Panc1 (cell line): ENCODE measurements at places on chromosomes 16 and 17. TPM values are rescaled to one million over a fixed set of nuclear protein-coding genes. Genes with fewer than 3 reads are reported as not detected.

DNA sequence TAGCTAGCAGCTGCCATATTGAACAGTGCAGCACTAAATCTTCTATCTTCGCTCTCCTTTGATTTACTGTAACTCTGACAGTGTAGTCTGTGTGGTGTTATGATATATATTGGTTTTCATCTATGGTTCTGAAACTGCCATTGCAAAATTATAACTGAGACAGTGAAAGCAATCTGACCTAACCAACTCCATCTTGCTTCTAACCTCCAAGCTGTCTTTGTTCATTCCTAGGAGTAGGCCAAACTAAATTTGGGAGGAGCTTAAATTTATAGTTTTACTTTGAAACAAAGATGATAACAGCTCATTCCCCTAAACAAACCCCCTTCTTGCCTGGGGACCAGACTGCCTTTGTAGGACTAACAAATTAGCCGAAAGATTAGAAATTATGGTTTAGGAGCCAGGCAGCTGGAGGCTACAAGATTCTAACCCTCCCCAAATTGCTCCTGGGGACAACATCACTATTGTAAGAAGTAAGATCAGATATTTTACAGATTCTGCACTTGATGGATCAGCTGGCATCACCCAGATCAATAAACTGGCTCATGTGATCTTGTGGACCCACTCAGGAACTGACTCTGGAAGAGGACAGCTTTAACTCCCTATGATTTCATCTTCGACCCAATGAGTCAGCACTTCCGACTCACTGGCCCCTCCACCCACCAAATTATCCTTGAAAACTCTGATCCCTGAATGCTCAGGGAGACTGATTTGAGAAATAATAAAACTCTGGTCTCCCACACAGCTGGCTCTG, 47.0 kb upstream of the FBXO47 start:
- DNase-seq, result no peak

GRCh38 chr17:77697480-77698400, 260.8 kb upstream of the TNRC6C start:
- DNase-seq, result no peak

GRCh38 chr17:66483906-66484305, 181.5 kb downstream of the PRKCA start:
- DNase-seq, result no peak

- DNase-seq, result no peak
Measured at GRCh38 chr17:60910415-60910814, 232.8 kb downstream of the BCAS3 start.

- DNase-seq, result no peak
Measured at GRCh38 chr17:2092253-2092652, 37.4 kb downstream of the HIC1 start.

DNA sequence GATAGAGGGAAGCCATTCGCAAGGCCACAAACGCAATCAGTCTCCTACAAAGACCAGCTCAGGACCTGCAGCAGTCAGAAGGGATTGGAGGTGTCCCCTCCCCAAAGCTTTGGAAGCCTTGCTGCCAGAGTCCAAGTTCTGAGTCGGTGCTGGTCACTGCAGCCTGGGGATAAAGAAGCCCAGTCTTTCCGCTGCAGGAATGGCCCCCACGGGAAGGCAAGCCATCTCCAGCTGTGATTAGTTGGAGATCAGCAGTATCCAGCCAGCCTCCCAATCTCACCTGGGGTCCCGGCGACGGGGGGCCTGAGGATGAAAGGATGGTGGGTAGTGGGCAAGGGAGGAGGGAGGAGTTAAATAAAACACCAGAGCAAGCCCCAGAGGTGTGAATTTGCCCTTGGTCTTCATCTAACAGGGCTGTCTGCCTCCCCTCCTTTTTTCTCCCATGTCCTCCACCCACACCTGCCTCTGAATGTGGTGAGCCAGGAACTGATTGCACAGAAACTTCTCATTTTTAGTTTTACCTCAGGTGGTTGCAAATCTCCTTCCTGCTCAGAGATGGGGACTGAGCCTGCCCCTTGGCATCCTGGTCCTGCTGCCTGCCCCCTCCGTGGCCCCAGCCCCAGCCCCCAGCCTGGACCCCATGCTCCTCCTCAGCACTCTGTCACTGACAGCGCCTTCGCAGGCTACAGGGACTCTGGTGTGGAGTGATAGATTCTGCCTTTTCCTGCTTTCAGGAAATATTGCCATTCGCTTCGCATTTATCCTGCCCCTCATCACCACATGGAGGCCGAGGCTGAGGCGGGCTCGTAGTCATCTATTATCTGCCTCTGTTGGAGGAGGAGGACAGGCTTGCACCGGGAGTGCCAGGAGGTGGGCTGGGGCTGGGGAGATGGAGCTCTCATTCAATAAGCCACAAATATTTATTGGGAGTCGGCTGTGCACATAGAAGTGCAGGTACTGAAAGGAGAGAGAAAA, 262.9 kb upstream of the SDK2 start:
- no peak for DNase-seq

DNA sequence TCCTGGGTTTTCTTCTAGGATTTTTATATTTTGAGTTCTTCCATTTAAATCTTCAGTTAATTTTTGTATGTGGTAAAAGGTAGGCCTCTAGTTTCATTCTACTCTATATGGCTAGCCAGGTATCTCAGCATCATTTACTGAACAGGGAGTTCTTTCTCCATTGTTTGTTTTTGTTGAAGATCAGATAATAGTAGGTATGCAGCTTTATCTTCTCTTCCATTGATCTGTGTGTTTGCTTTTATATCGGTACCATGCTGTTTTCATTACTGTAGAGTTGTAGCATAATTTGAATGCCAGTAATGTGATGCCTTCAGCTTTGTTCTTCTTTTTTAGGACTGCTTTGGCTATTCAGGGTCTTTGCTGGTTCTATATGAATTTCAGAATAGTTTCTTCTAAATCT, 77.3 kb downstream of the USP22 start:
- no peak for DNase-seq

- DNase-seq, result no peak
Measured at GRCh38 chr16:12833926-12834325, 30.2 kb upstream of the CPPED1 start.

GRCh38 chr17:48241131-48241591, 133.6 kb downstream of the SNX11 start:
- DNase-seq, result peak; percentile 47

GRCh38 chr17:30041551-30041950, 75.1 kb upstream of the NSRP1 start:
- DNase-seq, result no peak

DNA sequence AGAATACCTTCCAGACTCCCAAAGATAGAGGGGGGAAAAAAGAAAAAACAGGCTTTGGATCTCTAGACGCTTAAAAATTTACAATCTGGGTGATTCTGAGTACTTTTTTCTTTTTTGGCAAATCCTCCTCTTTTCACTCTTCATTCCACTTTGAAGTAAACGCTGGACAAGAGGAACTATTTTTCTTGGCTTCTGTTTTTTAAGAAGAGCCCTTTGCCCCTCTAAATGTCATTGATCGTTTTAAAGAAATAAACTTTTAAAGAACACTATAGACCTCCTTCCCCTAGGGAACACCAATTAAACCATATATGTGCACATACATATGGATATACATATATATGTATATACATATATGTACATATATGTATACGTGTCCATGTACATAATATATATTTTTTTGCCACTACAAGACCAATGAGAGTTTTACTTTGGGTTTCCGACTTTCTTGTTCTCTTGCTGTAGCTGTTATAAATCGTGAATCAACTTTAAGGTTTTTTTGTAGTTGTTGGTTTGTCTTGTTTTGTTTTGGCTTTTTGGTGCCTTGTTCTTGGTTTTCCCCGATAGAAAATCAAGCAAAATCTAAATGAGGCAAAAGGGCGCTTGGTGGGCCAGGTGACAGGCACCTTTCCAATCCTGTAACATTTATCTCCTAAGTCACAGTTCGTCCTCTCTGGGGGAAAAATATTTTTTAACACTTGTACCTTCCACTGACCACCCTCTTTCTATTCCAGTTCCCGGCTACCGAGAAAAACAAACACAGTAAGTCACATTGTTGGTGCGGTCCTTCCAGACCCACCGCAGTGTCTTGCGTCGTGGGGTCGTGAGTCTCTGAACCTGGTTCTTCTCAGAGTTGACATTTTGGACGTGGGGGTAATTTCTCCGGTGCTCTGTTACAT, 4.4 kb downstream of the FOXF1 start:
- no peak for DNase-seq

DNA sequence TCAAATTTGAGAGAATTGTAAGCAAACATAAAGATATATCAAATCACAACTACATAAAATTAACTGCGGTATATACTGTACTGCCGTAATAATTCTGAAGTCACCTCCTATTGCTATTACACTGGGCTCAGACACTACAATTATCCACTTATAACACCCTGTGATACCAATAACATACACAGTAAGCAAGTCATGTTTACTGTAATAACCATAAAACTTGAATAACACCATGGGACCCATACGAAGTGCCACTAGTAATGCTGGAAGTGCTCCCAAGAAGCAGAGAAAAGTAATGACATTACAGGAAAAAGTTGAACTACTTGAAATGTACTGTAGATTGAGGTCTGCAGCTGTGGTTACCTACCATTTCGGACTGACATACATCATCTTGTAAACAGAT, 24.0 kb downstream of the CMC2 start:
- DNase-seq, result no peak

- peak; percentile 15 for DNase-seq
Measured at GRCh38 chr17:81253358-81254131, 14.4 kb downstream of the NDUFAF8 start.

DNA sequence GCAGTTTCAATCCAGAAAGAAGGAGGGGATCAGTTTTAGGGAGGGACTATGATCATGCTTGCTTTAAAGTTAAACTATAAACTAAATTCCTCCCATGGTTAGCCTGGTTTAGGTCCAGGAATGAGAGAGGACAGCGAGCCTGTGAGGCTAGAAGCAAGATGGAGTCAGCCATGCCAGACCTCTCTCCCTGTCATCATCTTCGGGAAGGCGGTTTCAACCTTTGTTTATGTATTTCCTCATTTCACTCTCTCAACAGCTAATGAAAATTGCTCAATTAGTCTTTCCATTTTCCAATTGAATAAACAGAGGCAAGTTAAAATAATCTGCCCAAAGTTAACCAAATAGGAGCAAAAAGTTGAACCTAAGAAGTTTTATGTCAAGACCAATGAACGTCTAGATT, 201.5 kb downstream of the KCNJ2 start:
- DNase-seq, result no peak

- DNase-seq, result no peak
Measured at GRCh38 chr17:66667491-66668030, 167.4 kb upstream of the CACNG5 start.

Gene KRTAP4-3
- not detected for total RNA-seq

Gene MMP15
- total RNA-seq, result 10.9 TPM

Gene ASPHD1
- 87.0 TPM for total RNA-seq

Gene ABCA3
- total RNA-seq, result 58.4 TPM
